Fibroblast of skin of scalp (primary cell): ENCODE measurements at places on chromosomes 7 and 10.

DNA sequence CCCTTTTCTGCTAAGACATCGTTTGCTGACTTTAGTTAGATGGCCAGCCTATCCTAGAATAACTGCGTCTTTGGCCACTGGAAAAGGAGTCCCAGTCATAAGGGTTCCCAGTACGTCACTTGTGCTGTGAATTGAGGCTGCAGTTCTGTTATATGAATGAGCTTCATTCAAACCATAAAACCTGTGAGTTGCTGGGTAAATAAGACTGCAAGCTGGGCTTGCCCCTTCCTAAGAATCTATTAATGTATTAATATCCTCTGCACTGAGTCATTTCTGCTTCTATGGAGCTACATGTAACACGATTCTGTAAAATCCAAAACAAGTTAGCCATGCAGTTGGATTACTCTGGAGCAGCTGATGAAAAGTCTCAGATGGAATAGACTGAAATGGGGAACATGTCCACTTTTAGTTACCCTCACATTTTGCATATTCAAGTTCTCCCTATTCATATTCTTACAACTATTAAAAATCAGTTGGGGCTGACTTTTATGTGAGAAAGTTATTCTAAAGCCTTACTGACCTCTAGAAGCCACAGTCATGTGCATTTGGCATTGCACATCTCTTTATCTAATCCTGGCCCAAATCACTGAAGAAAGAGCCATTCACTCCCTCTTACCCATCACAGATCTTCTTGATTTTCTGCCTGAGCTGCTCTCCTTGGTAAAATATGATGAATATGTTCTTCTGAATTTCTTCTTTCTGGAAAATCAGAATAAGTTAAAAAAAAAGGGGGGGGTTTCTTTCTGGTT, 41.8 kb upstream of the TMEM213 start:
- DNase-seq: no peak

DNA sequence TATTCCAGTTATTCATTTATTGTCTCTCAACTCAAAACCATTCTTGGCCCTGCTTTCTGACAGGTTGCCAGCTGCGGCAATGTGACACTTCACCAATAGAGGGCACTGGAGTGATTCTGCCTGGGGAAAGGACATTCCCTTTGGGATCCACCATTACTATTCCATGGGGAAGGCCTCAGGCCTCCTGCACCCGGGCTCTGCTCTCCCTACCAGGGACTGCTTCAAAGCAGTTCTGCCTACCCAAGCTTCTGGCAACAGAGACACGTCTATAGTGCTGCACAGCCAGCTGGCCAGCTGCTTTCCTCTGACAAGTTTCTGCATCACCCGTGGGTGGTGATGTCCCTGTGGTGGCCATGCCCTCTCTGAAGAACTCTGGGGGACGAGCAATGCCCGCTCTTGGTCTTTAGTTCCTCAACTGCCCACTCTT, 163.8 kb downstream of the ELMO1 start:
- peak; percentile 12 for DNase-seq

DNA sequence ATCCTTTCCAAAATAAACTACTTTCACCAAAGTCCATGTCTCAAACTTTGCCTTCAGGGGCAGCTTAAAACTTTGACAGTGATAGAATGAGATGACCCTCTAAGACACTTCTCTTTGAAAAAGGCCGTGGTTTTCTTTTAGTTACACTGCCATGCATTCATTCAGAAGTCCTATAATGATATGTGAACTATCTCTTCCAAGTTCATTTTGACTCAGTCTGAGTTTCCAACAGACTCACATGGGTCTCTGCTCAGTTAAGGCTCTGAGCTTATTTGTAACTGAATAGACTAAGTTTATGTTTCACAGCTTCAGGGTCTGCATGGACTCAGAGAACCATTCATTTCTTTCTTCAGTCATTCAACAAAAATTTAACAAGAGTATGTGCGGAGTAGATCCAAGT, 208.9 kb upstream of the PRSS1 start:
- DNase-seq: no peak

GRCh38 chr7:157854066-157854891, 517.5 kb downstream of the DNAJB6 start:
- DNase-seq: no peak

DNA sequence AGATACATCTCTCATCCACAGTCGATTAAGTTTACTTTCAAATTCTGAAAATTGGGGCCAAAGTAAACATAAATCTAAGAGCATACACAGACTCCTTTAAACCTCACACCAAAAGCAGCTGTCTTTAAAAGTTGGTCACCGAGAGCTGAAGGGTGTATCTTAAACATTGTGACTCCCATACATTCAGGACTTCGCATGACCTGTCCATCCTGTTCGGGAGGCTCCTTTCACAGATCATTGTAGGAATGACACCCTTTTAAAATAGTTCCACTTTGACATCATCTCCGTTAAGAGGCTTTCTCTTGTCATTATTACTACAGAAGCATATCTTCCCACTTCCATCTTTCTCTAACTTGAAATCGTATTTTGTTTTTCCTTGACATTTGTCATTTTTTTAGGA, 440.0 kb downstream of the DNAJB9 start:
- no peak for DNase-seq

DNA sequence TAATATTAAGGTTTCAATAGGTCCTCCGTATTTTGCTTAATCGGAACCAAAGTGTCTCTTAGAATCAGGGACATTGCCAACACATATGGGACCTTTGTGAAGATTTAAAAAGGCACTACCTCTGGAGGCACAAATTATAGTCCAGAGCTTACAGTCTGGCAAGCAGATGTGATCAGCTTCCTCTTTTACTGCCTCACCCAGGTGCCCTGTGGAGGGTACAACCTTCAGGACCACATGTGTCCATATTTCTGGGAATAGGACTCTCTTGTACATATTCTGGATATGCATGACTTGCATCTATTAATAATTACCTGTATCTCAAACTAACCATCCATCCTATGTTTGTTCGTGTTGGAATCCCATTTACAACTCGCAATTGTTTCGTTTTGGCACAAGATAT, 60.0 kb downstream of the HGF start:
- no peak for DNase-seq

DNA sequence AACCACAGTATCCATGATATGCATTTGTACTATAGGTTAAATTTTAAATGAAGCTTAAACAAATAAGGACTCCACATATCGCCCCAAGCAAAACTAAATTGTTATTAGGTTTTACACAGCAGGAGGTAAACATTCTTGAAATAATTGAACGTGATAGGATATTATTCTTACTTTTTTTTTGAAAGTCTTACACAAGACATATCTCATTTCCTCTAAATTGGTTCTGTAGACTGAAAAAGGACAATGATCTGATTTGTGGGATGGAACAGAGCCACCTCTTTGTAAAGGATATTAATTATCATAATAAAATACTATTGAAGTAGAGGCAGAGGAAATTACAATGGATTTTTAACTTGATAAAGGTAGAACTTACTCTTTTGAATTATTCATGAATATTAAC, 155.1 kb upstream of the SEMA3D start:
- peak; percentile 16 for DNase-seq

DNA sequence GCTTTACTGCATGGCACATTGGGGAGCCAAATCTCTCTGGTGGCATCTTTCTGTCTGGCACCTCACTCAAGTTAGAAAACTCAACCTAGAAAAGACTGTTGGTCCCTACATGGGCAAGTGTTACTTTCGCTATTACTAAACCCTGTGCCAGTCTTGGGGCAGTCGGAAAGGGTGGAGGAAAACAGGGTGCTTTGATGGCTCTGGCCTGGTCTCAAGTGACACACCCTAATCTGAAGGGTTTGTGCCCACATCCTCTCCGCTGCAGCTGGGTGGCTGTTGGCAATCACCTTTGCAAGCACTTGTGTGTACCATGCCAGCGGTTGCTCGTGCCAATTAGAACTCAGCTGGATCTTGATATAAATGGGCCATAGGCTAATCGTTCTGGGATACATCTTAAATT, 159.8 kb upstream of the ITGB1 start:
- DNase-seq: no peak

GRCh38 chr10:43024942-43025700, 51.7 kb upstream of the RET start:
- DNase-seq: no peak

DNA sequence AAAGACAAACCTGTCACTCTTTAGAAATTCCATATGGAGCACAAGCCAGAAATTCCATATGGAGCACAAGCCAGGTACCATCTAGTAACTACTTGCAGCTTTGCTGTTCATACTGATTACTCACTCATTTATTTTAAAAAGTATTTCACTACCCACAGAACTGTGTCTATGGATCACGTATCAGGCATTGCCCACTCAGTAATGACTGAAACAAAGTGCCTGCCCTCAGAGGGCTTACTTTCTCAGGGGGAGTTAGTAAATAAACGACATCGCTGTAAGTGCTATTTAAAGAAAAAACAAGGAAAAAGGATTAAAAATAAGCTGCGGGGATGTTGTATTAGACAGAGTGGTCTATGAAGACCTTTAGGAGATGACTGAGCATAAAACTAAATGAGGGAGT, 170.9 kb downstream of the GALNT11 start:
- no peak for DNase-seq
